ENCODE measurements at places on chromosomes 3 and 15.

GRCh38 chr3:79187426-79187825, 580.4 kb downstream of the ROBO1 start:
- no peak for DNase-seq

- DNase-seq = no peak
These were observed 9.4 kb upstream of the SMCO1 start for GRCh38 chr3:196524527-196524926.

GRCh38 chr3:125683067-125683829, 88.0 kb upstream of the OSBPL11 start:
- DNase-seq = no peak

DNA sequence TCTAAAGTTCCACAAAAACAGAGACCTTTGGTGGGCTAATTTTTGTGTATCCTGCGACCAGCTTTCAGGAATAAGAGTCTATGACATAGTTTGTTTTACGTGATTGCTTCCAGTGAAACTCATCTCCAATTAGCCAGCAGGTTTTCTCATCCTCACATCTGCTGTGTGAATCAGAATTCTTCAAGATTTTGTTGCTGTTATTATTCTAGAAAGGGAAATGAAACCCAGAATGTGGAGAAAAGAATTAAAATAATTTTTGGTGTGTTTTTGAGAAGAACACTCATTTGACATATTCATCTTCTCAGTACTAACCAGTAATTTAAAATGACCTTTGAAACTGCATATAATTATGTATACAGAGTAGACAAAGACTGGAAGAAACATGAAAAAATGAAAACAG, 175.9 kb downstream of the USP13 start:
- no peak for DNase-seq

GRCh38 chr3:53941184-53941583, 49.5 kb upstream of the SELENOK start:
- no peak for DNase-seq

GRCh38 chr3:196988241-196989029, 19.8 kb upstream of the PIGZ start:
- peak; percentile 47 for DNase-seq

DNA sequence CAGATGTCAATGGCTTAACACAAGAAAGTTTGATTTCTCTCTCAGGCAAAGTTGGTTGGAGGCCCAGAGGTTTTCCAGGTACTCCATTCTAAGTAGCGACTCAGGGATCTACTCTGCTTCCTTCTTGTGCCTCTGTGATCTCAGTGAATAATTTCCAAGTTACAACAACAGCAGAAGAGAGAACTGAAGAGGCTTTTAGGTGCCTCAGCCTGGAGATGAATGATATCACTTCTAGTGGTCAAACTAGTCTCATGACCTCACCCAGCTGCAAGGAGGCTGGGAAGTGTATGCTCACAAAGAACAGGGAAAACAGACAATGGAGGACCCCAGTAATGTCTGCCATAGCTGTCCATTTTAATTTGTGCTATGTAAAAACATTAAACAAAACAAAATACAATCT, 4.6 kb upstream of the PRICKLE2 start:
- no peak for DNase-seq

DNA sequence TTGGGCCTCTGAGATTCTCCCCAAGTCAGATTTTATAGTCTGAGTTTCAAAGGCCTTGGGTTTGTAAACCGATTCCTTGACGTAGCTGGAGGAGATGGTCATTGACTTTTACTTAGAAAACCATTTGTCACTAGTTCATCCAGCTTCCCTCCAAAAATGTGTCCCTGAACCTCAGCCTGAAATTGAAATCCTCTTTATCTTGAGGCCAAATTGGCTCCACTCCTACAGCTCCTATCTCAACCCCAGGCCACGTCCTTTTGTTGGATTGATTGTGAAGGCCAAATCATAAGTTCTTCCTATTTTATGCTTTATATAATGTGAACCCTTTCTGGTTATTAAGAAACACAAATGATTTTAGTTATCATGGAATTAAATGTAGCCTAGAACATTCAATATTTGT, 193.9 kb upstream of the SUCLG2 start:
- DNase-seq = no peak

GRCh38 chr15:74889883-74890664, at the start of gene MPI:
Gene MPI (plus strand): TSS chr15:74890042. CDS start chr15:74890074, 32 bp downstream.
- peak; percentile 98 for DNase-seq

GRCh38 chr3:197430934-197431333, 124.8 kb downstream of the BDH1 start:
- DNase-seq = no peak
